ENCODE measurements at places on chromosomes 12 and 14.

- no peak for DNase-seq
Observed at GRCh38 chr14:73753124-73753886, 39.1 kb upstream of the PNMA1 start.

DNA sequence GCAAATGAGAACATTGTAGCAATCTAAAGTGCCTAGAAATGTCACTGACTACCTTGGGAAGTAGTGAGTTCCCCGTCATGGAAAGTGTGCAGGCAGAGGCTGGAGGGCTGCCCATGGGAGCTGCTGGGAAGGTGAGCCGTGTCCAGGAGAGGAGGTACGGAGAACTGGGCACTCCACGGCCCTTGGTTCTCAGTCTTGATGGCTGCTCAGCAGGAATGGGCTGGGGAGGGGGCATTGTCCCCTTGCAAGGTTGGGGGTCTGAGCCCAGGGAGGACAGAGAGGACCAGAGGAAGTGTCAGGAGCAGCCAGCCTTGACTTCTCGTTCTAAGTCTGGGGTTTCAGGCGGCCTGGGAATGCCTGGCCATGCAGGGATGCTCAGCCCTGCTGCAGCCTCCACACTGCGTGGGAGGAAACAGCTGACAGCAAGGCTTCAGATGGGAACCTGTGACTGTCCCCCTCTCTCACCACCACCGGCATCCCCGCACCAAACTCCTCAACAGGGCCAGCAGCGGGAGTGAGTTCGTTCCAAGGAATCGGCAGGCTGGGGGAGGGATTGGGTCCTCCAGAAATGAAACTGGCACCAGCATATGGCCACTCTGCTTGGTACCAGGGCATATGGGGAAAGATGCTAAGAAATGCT is 140.2 kb downstream of the BCL11B start:
- no peak for DNase-seq

DNA sequence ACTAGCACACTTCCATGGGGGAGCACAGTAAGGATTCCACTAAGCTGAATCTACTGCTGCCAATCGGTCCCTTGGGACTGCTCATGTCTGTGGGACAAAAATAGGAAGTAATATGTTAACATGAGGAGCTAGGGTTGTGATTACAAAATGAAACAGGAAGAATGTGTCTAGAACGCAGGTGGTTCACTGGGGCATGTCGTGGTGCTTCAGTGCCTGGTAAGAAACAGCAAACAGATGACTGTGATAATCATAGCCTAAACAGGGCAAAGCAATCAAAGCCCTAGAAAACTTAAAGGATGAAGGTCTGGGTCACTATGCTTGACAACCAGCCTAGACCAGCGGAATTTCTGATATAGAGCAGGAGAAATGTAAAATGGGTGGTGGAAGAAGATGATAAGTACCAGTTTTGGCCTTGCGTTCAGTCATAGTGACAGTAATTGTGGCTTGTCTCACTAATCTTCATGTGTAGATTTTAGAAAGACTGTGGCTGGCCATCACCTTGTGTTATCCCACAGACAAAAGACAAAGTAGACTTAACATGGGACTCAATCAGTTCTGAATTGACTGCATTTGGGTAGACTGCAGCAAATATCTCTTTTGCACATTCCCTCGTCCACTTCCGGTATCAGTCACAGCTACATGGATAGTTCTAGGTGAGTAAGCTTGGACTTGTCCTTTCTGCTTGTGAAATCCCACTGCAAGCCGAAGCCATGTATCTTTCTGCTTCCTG is 51.4 kb downstream of the WASHC3 start:
- DNase-seq: no peak

GRCh38 chr12:15196678-15197505 is 24.3 kb downstream of the RERG start:
- no peak for DNase-seq

DNA sequence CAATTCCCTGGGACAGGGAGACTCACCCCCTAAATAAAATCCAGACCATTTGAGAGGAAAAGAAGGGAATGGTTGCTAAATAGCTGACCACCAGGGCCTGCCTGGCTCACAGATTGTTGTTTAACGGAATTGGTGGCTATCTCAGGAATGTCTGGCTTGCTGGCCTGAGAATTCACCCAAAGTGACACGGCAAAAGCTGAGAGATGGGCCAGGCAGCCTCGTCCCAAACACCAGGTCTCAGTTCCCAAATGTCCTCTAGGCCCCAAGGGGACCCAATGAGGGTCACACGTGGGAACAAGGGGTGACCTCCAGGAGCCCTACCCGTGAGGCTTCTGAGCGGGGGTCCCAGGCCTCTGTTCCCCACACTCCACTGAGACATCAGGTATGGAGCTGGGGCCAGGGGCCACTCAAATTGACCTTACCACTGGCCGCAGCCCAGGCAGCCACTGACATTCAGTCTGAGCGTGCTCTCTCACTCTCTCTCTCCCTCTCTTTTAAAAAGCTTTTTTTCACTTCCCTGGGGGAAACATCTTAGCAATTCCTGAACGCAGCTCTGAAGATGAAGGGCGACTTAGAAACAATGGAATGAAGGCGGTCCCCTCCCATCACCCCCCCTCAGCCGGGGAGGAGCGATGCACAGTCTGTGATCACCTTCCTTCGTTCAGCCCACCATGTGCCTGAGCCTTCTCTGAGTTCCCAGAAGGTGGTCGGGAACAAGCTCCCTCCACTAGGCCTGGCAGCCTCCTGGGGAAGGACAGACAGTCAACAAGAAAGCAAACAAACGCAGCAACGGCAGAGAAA is 131.2 kb downstream of the SCARB1 start:
- no peak for DNase-seq

DNA sequence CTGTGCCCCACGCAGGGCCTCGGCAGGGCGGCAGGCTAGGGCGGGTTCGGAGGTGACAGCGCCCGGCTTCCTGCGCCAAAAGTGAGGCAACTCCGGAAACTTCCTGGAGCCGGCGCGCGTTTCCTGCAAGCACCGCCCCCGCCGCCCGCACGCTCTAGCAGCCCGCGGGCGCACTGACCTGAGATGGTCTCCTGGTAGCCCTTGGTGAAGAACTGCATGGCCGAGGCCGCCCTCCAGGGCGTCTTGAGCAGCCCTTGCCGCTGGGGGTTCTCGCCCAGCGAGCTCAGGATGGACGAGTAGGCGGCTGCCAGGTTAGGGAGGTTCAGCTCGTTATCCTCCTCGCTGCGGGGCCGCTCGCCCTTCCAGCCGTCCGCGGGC is 494 bp downstream of the GCH1 start:
- DNase-seq: peak; percentile 77

- no peak for DNase-seq
Observed at GRCh38 chr14:60014402-60014801, 77.3 kb upstream of the PCNX4 start.

DNA sequence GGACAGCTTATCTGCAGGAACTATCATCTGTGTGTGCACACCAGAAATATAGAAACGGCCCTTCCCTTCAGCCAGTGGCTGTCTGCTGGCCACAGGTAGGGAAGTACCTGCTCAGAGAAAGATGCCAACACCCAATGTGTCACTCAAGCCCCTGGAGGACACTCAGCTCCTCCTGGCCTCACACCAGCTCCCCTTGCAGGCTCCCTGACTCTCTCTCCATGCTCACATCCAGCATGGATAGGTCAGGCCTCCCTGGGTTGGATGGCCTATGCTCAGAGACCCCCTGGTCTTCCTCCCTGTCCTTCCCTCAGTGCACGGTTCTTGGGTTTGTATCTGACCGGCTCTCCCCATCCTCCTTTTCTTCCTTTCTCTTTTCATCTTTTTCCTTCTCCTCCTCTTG is 202.1 kb downstream of the BCL11B start:
- no peak for DNase-seq

DNA sequence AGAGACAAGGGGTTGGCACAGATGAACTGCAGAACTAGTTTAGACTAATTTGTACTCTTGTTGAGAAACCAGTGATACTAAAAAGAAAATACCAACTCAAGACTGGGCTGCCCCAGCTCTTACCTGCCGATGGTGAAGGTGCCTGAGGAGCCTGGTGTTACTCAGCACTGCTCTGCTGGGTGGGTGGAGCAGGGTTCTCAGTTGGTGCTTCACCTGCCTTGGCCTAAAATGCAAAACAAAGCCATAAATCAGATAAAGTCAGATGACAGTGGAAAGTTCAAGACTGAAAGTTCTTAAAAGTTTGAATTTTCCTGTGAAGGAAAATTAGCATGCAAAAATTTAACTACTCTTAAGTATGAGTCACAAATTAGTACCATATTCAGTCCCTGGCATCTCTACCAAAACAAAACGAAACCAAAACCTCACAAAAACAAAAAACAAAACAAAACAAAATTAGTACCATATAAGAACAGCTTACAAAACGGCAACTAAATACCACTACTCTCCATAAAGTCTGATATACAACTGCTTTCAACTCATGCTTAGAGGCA is 21.9 kb downstream of the YBX3 start:
- no peak for DNase-seq

GRCh38 chr12:24425601-24425970 is 476.1 kb upstream of the SOX5 start:
- DNase-seq: no peak

Measured in effector memory CD8-positive, alpha-beta T cell (primary cell).